ENCODE measurements at places on chromosomes 3 and 15.

GRCh38 chr15:28955160-28955992, 69.6 kb downstream of the APBA2 start:
- DNase-seq: peak; percentile 65

DNA sequence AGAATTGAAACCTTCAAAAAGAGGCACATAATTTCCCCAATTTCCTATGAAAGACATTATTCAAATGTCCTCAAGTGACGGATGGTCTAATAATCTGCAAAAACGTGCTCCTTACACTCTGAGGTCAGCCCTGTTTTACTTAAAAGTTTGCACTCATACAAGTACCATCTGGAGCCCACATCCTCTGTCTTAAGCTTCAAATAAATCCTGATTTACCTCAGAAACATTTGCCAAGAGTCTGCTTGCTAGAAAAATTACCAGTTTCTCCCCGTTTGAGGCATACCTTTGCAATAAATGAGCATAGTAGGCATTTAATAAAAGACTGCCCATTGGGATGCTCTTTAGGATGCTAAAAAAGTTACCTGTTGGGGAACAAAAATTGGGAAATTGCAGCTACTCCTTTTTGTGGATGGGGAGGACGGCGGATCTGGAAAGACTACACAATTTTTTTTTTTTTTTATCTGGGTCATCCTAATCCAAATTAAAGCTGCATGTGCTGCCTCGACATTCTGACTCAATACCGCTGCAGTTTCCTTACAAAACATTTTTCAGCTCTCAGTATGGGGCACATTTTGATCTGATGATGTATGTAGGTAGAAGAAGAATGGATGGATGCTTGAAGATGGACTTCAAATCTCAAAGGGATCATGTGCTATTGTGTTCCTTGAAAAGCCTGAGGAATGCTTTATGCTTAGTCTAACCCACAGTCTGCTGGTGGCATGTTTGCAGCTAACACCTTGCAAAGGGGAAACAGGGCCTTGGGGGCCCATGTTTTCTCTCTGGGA, 233.7 kb upstream of the ADAMTS9 start:
- no peak for DNase-seq

GRCh38 chr3:110811050-110811449, 260.6 kb upstream of the NECTIN3 start:
- no peak for DNase-seq

DNA sequence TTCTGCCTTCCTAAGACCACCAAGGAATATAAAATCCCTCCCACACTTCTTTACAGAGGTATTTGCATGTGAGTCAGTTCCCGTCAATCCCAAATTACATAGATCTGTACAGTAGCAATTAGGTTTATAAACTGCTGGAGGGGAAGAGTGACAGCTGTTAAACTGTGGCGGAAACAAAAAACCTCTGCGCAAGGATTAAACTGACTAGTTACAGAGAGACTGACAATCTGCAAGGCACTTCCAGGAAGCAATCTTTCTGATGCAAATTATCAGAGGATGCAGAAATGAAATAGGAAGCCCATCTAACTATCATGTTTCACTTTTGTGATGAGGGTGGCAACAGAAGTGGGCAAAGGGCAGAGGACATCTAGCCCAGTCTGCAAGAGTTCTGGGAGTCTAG, 150.4 kb downstream of the RTP4 start:
- no peak for DNase-seq

DNA sequence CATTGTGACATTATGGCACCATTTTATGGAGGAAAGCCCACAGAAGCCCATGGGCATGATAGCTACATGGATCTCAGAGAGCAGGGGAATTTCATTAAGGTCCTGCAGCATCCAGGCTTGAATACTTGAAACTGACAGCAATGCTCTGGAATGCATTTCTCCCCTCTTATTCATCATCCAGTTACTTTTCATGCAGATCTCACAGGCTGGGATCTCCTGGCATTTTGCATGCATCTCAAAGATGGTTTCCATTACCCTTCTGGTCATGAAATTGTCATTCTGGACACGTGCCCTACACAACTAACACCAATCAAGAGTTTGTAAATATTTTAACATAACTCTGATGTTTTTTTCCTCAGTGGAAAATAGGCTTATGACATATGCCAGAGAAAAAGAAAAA, 32.4 kb downstream of the VGLL3 start:
- DNase-seq: no peak

DNA sequence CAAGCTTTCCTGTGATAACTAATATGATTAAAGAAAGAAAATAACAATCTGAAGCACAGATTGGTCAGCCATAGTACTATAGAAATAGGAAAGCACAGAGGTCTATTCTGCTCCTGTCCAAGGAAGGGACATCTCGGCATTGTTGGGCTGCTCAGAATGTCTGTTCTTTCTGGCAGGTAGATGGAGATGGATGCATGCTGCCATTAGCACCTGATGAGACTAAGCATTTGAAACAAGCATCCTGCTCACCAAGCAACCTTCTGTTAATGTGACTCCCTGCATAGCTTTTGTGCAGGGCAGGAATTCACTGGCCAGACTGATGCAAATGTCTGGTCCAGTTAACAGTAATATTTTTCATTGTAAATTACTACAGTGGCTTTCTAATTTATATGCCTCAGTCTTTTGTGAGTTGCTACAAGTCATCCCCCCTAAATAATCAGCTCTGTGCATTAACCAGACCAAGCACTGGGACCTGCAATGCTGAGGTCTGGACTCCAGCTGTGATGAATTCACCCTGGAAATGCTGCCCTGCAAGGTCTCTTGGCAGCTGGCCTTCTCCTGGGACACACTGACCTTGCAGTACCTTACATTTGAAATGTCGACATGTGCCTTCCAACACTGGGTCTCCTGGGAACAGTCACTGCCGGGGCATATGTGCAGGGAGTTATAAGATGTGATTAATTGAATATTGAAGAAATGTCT, 1123.7 kb downstream of the IGSF11 start:
- no peak for DNase-seq

- DNase-seq: no peak
Observed at GRCh38 chr3:125083776-125084175, 28.0 kb upstream of the HEG1 start.
